Chondrocyte (in vitro differentiated cells): ENCODE measurements at places on chromosomes 5 and 9. TPM values are rescaled to one million over a fixed set of nuclear protein-coding genes. Genes with fewer than 3 reads are reported as not detected.

DNA sequence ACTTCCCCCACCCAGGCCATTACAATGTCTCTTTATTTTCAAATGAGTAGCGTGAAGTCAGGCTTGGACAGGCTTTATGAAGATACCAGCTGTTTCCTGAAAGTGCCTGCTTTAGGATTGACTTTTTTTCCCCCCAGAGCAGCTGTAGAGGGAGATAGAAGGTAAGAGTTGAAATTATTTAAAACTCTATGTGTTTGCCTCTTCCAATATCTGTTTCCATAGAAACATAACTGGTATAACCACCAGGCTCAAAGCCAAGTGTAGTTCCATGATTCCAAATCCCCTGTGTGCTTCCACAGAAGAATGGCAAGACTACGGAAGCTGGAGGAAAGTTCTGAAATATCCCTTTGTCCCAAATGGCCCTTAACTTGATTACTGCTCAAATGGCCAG, 87.4 kb upstream of the TBC1D2 start:
- peaks cover 71% of the 10 kb centered on the region for H3K27me3 ChIP-seq
- no peak for DNase-seq
- no peak overlapping the region for H3K27ac ChIP-seq

DOCK8 gene
- 0.17 TPM in 1 of 3 replicates, not detected in the others for total RNA-seq

GRCh38 chr9:5762421-5762820, 70.5 kb downstream of the ERMP1 start:
- H3K27ac ChIP-seq, result no peak overlapping the region
- H3K4me1 ChIP-seq, result no peaks in the 10 kb centered on the region
- no peak for DNase-seq
- H3K36me3 ChIP-seq, result peaks cover 59% of the 10 kb centered on the region
- H3K4me3 ChIP-seq, result no peak overlapping the region

CER1 gene
- not detected in 3 replicates for total RNA-seq

DMRT3 gene
- not detected in 3 replicates for total RNA-seq

LCNL1 gene
- 0.15 to 5.8 TPM (median 5.2 TPM) in 3 replicates for total RNA-seq

- no peak overlapping the region for H3K4me3 ChIP-seq
- DNase-seq, result no peak
- peaks cover 32% of the 10 kb centered on the region for H3K4me1 ChIP-seq
- H3K36me3 ChIP-seq, result no peaks in the 10 kb centered on the region
Measured at GRCh38 chr5:78889369-78890140, 95.6 kb downstream of the ARSB start.

DNA sequence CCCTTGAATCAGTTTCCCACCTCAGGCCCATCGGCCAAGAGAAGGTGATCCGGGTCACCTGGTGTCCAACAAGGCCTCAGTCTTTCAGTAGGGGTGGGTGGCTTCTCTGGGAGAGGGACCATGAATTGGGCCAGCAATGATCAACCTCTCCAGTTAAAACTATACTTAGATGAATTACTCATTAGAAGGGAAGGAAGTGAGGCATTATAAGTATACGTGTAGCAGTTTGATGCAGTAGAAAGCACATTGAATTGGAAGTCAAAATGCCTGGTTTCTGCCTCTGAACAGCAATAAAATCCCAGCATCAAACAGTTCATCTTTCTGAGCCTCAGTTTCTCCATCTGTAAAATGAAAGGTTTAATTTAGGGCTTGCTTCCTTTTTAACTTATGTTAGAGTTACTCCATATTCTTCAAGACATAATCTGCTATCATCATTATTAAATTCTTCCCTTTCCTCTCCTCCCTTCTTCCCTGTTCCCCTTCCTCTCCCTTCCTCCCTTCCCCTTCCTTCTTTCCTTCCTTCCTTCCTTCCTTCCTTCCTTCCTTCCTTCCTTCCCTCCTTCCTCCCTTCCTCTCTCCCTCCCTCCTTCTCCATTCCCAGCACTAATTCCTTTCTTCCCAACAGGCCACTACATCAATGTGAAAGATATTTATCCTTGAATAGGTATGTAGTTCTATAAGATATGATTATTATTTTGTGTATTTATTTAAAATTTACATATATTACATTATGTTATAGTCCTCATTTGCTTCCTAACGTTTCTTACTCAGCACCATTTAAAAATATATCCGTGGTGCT, 18.6 kb upstream of the TMEM174 start:
- H3K27ac ChIP-seq, result no peak overlapping the region
- no peaks in the 10 kb centered on the region for H3K36me3 ChIP-seq
- peaks cover 22% of the 10 kb centered on the region for H3K4me1 ChIP-seq
- no peak for DNase-seq
- no peak overlapping the region for H3K4me3 ChIP-seq
